T-helper 2 cell (primary cell): ENCODE measurements at places on chromosomes 2 and 18.

- no peak for DNase-seq
Observed at GRCh38 chr2:216478151-216478550, 20.5 kb upstream of the RPL37A start.

DNA sequence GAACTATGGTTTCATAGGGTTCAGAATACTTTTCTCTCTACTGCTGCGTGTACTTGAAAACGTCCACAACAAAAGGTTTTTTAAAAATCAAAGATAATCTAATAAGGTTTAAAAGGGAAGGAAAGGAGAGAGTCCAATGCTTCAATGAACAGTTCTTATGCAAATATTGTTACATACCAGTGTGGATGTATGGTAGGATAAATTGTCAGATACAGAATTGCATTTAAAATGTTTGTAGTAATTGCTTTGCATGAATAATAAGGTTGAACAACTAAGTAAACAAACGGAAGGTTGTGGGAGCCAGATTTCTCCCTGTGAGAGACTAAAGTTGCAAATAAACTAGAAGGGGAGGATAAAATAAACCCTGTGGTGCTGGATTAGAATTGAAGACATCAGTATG lies 53.8 kb upstream of the RBBP8 start:
- DNase-seq = no peak

DNA sequence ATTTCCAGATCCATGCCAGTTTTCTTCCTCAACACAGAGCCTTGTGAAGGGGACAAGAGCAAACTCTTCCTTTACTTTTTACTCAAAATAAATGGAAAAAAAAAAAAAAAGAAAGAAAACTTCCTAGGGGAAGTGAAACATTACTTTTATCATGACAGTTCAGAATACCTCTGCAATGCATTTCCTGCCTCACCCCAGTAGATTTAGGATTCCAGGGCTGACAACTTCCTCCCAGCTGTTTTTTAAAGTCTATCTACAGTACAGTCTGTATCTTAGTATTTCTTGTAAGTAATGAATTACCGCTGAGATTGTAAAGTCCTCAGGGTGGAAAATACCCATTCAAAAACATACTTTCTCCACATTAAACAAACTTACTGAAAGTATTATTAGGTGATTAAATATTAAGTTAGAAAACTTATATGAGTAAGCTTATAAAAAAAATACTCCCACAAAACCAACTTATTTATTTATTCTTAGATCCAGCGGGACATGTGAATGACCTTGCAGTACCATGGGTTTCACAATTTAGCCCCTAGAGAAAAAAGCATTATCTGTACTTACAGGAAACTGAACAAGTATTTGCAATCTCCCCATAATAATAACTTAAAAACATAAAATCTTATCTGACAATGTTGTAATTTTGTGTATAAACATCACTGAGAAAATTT lies 117.7 kb downstream of the RBMS1 start:
- DNase-seq = no peak

DNA sequence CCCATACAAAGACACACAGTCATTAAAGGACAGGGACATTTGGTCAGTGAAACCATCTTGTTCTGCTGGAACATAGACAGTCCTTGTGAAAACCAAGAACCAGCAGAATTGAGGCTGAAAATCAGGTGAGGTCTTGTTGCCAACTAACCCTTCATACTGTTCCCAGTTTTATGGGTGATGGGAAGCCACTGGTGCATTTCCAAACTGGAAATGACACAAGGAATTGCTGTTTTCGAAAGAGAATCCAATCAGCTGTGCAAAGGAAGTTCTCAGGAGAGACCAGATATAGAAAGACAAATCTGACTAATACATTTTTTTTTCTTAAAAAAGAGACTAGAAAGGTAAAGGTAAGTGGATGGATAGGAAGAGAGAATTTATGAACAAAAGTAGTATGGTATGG lies 948.2 kb downstream of the TSN start:
- no peak for DNase-seq

DNA sequence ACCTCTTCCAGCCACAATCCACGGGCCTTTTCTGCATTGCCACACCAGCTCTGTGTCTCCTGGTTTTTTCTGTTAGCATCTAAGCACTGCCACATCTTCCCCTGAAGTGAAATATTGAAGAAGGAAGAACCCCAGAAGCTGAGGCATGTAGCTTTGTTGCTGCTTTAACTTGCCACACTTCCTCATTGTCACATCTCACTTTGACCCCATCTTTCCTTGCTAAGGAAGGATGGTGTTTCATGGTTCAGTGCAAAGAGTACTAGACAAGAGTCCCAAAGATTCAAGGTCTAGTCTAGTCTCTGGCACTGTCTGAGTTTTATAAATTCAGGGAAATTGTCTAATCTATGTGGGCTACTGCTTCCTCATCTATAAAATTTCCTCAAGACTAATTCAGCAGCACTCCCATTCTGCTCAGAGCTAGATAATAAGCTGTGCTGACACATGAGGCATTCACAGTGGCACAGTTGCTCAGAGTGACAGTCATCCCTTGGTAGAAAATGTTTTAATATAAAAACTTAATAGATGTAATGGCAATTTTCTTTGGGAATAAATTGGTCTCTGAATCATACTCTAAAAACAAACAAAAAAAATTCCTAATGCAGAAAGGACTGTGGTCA lies 483.0 kb upstream of the ID2 start:
- DNase-seq = no peak

- DNase-seq = no peak
Observed at GRCh38 chr2:11749646-11750349, 3.4 kb downstream of the LPIN1 start.

- DNase-seq = no peak
Observed at GRCh38 chr18:10121028-10121427, 207.2 kb downstream of the VAPA start.

DNA sequence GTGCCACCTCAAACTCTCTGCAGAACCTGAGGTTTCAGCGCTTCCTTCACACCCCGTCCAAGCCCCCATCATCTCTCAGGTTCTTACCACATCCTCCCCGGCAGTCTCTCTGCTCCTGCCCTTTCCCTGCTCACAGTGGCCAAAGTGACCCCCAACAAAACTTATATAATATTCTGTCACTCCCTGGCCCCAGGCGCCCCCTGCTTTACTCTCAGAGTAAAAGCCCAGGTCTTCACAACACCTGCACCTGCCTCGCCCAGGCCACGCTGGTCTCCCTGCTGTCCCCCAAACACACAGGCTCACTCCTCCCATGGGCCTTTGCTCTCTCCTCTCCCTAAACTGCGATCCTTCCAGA lies 6.4 kb downstream of the ITGB1BP1 start:
- DNase-seq = no peak
